AG04450 (cell line): ENCODE measurements at places on chromosomes 16 and 17.

DNA sequence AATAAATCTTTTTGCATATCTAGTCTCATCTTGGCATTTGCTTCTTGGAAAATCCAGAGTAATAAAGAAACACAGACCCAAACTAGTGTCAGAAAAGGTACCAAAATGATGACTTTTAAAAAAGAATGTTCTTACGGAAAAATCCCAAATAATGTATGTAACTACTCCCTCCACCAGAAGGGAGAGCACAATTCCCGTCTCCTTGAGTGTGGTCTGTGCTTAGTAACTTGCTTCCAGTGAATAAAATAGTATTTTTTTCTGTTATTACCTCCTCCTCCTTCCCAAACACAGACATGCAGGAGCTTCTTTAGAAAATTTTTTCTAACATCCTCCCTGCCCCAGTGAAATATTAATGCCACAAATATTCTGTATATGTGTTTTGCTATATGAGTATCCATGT, 358.1 kb downstream of the ZFHX3 start:
- DNase-seq, result no peak

- DNase-seq, result no peak
These were observed 750.9 kb upstream of the GOT2 start for GRCh38 chr16:59484833-59485516.

DNA sequence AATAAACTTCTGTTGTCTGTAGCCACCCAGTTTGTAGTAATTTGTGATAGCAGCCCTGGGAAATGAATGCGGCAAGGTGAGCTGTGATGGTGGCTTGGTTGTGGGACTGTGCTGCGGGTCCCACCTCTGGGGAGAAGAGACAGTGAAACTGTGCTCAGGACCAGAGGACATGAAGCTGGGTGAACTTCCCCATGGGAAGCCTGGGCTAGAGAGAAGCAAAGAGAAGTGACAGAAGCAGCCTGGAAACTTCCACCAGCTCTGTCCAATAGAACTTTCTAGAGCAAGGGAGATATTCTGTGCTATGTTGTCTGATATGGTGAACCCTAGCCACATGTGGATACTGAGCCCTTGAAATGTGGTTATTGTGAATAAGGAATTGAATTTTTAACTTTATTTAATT, 51.5 kb upstream of the EMP2 start:
- DNase-seq, result no peak

DNA sequence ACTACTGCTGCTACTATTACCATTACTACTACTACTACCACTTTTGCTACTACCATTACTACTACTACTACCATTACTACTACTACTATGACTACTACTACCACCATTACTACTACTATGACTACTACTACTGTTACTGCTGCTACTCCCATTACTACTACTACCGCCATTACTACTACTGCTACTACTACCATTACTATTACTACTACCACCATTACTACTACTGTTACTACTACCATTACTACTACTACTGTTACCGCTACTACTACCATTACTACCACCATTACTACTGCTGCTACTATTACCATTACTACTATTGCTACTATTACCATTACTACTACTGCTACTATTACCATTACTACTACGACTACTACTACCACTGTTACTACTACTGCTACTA, 209.1 kb downstream of the IRF8 start:
- no peak for DNase-seq

DNA sequence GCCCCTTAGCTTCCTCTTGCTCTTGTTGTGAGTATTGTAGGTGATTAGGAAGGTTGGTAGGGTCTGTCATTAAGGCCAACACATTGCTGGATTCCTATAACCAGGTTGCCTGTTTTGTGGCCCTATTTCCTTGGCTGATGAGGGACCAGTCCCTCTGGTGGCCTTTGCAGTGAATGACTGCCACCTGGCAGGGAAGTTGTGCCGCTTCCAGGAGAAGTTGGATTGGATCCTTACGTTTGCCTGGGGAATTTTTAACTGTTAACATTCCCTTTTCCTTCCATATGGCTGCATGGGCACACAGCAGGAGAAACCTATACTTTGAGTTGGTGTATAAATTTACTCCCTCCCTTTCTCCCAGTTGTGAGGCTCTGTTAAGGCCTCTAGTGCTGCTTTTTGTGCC, 32.4 kb downstream of the LCMT1 start:
- DNase-seq, result no peak

- no peak for DNase-seq
These were observed 3.0 kb downstream of the MSI2 start for GRCh38 chr17:57259306-57259705.

GRCh38 chr17:67090341-67090740, 46.0 kb downstream of the CACNG1 start:
- no peak for DNase-seq

DNA sequence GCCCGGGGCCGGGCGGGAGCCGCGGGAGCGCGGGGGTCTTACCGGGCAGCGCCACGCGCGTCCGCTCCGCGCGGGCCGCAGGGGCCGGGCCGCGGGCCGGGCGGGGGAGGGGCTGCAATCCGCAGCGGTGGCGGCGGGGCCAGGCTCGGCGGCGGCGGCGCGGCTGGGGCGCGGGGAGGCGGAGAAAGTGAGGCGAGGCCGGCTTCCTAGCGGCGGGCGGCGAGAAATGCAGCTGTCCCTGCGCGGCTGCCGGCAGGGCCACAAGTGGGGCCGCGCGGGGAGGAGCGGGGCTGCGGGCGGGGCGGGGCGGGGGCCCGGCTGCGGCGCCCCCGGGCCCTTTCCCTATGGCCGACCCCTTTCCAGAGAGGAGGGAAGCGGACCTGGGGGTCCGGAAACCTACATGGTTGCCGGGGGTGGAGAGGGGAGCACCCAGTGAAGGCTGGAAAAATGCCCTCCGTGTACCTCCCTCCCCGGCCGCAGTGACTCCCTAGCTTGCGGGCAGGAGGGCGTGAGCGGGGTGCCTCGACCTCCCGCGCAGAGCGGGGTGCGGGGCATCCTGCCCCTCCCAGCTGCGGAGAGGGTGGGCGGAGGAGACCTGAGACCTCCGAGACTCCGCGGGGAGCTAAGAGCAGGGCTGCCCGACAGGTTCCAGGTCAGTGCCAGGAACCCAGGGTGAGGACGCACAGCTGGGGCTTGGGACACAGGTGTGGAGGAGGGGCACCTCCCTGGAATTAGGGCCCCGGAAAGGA, at the start of gene CUEDC1:
Gene CUEDC1 (minus strand): TSS at position 230 of the 749 bp plus-strand sequence. CDS start 69,848 bp downstream, outside the sequence.
- DNase-seq, result no peak

DNA sequence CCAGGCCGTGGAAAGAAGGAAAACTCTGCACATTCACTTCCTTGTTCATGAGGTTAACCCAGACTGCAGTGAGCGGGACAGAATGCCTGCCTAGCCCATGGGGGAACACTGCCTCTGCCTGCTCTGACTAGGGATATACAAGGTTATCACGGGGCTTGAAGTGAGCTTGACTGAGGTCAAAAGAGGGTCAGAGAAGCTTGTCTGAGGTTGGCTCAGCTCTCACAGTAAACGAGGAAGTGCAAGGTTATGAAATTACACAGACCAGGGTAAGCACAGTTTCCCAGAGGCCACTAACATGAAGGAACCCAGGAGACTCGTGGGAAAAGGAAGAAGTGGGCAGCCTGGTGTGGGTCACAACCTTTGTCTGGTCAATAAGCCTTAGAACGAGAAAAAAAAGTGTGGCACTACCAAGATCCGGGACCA, 28.7 kb downstream of the HIC1 start:
- DNase-seq, result no peak

- no peak for DNase-seq
These were observed 147.0 kb upstream of the RBFOX1 start for GRCh38 chr16:7185689-7186088.

- no peak for DNase-seq
These were observed 25.7 kb downstream of the DEXI start for GRCh38 chr16:10916534-10916933.

DNA sequence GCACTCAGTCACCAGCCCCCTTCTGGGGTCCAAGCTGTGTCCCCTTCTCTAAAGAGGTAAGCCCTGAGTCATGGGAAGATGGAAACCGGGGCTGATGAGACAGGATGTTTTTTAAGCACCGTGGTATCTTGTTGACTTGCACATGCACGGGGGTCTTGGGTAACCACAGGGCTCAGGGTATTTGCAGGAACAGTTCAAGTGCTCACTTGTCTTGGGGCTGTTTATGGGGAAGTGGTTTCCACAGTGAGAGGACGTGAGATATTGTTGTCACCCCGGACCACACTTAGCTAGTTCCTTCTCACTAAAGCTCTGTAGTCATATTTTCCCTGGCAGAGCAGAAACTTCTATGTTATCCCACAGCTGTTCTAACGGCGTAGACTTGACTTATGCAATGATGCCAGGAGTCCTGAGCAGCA, 7.7 kb downstream of the CCL3L1 start:
- no peak for DNase-seq

- DNase-seq, result no peak
These were observed 95.2 kb upstream of the AXIN2 start for GRCh38 chr17:65656390-65657250.

DNA sequence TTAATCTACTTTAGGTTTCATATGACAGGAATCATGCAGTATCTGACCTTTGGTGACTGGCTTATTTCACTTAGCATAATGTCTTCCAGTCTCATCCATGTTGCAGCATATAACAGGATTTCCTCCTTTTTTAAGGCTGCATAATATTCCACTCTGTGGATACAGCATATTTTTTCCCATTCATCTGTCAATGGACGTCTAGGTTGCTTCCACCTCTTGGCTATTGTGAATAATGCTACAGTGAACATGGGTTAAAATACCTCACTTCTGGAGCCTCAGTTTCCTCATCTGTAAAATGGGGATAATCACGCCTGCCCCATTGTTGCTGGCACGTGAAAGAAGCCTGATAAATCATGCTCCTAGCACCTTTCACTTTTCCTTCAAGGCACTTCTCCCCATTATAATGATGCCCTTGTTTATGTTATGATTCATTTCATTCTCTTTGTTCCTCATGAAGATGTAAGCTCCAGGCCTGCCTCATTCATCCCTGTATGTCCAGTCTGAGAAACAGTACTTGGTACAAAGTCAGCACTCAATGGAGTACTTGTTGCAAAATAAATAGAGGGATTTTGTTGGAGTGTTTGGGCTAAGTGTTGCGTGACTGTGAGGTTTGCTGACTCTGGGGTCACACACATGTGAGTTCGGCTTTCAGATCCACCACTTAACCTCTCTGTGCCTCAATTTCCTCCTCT, 59.6 kb downstream of the ABAT start:
- no peak for DNase-seq

GRCh38 chr16:88264641-88265285, 118.0 kb upstream of the ZNF469 start:
- peak; percentile 70 for DNase-seq

GRCh38 chr17:35586569-35587073, 501 bp upstream of the AP2B1 start:
- no peak for DNase-seq

- DNase-seq, result no peak
These were observed 6.1 kb upstream of the STAC2 start for GRCh38 chr17:39231591-39232551.

DNA sequence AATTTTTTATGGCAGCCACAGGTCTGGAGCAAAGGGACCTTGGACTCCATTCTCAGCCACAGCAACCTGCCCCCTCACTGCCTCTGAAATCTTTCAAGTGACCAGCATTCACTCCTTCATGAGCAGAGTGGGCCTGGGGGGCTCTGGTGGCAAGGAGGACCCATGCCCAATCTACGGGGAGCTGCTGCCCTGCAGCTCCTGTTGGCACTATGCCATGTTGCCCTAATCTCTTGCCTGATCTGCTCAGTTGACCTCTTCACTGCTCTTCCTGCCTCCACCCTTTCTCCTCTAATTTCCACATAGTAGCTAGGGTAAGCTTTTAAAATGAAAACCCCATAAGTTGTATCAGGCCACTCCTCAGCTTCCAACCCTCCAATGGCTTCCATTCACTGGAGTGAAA, 2.9 kb upstream of the PRKCB start:
- no peak for DNase-seq

DNA sequence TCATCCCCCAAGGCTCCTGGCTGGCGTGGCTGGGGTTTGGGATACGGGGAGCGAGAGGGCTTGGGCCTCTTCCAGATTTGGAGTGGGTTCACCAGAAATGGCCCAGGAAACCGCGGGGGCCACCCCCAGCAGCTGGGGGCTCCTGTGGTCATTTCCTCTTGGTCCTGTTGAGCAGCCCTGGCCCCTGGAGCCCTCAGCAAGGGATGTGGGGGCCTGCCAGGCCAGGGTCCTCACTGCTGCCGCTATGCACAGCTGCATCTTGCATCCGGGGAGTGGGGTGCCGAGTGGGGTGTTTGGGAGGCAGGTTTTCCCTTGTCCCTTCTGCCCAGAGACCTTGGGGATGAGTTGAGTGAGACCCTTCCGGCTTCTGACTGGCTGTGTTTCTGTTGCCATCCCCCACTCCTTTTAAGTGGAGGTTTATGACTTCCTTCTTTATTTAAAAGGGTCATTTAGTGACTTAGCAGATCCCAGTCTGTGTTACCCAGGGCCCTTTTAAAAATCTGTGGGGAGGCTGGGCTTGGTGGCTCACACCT, 319.8 kb downstream of the SEC14L1 start:
- no peak for DNase-seq

- DNase-seq, result no peak
These were observed 2.4 kb upstream of the EIF1 start for GRCh38 chr17:41686281-41686680.

DNA sequence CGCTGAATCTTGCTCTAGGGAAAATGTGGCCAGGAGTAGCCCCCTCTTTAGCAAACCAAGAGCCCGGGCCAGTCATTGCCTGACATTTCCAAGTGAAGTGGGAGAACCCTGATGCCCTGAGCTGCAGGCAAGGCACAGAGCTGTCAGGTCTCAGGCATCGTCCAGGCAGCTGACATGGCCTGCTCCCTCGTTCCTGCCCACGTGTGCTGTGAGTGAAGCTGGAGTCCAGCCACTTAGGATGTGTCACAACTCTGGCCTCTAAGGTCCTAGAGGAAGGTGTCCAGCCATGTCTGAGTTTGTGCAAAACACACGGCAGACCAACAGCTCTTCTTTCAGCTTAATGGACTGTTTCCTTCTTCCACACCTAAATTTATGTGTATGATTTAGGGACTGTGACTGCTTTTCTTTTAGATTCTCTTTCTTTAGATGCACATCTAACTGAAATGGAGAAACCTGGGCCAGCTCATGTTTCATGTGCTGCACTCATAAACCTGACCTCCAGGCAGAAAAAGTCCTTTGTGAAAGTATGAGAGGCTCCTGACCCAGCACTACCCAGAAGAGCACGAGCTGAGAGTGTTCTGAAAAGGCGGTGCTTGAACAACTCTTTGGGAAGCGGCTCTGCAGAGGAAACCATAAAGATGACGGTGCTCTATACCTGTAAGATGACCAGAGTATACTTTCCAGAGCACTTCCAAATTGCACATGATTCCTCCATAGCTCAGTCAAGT, 14.8 kb upstream of the LIMD2 start:
- DNase-seq, result no peak

DNA sequence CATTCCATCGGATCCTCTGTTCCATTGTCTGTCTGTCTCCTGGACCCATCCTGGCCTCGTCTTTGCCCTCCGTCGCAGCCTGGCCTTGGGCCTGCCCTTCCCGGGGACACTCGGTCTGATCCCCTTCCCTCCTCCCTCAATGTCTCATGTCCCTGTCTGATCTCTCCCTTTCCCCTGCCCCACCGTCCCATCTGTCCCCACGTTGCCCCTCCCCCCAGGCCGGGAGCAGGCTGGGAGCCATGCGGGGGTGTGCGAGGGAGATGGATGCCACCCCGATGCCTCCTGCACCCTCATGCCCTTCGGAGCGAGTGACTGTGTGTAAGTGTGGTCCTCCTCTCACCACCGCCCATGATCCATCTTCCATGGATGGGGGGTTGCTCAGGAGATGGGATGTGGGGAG, 5.3 kb upstream of the ATP2A1 start:
- no peak for DNase-seq

- DNase-seq, result no peak
These were observed 528.4 kb upstream of the TOM1L1 start for GRCh38 chr17:54372069-54372749.
